ENCODE measurements at places on chromosomes 3 and 15. TPM values are rescaled to one million over a fixed set of nuclear protein-coding genes. Genes with fewer than 3 reads are reported as not detected.

The SHC4 gene
- 2.7 TPM for total RNA-seq

The MBD4 gene
- 22.3 TPM for total RNA-seq

The TEX55 gene
- not detected for total RNA-seq

The OXTR gene
- total RNA-seq = 2.2 TPM

The TNFSF10 gene
- total RNA-seq = 6.1 TPM

The TERC gene
- 0.86 TPM for total RNA-seq

The RPL14 gene
- 1,706 TPM for total RNA-seq

The PTH1R gene
- total RNA-seq = 5.2 TPM

The PTPN23 gene
- 40.4 TPM for total RNA-seq

The PLSCR5 gene
- not detected for total RNA-seq

The CCR5 gene
- total RNA-seq = not detected

The GOLGA6L24 gene
- not detected for total RNA-seq

The CDHR4 gene
- not detected for total RNA-seq

The TNFAIP8L3 gene
- 1.1 TPM for total RNA-seq

The AP3B2 gene
- 11.5 TPM for total RNA-seq

The CAND2 gene
- 3.8 TPM for total RNA-seq

DNA sequence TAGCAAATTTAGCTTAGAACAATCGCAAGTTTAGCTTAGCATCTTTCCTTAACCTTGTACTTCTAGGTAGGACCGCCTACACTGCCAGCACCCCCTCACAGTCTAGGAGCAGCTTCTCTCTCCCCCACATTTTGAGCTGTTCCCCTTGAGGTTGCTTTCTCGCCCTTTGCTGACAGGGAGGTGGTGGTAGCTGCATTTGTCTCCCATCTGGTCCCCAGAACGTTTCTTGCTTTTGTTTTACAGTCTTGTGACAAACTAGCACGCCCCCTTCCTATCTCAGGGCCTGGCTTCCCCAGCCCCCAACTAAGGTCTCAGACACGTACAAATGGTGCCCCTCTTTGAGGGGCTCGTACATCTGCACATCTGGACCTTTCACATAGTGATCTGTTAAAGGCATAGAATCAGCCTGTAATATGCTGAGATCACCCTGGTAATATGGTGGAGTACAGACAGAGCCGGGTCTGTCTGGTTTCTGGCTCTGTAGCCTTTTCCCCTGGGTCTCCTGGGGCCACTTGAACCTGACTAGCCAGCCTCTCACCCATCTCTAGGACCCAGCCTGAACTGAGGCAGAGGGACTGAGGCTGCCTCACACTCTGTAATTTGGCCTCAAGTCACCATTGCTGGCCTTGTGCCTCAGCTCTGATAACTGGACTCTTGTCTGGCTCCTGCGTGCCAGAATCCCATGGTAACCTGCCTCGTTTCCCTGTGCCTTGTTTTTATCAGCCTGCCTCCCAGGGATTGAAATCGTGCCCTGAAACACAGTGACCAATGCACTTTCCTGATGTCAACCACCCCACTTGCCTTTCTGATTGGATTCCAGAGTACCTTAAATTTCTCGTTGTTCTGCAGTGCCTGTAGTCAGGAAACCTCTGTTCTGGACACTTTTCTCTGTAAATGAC is 27.7 kb downstream of the CRTC3 start:
- DNase-seq = peak; percentile 86
- H3K27me3 ChIP-seq = no peaks in the 10 kb centered on the region
- H3K4me3 ChIP-seq = no peak overlapping the region

GRCh38 chr3:186184021-186184420 is 75.1 kb upstream of the ETV5 start:
- no peaks in the 10 kb centered on the region for H3K4me1 ChIP-seq
- no peak overlapping the region for H3K27ac ChIP-seq
- H3K4me3 ChIP-seq = no peak overlapping the region
- peaks cover 2% of the 10 kb centered on the region for H3K27me3 ChIP-seq
- no peak for DNase-seq

GRCh38 chr3:122100591-122101463 is 45.7 kb downstream of the CD86 start:
- H3K27ac ChIP-seq = no peak overlapping the region
- no peak overlapping the region for H3K4me3 ChIP-seq
- H3K36me3 ChIP-seq = no peaks in the 10 kb centered on the region
- no peak for DNase-seq
- H3K27me3 ChIP-seq = no peaks in the 10 kb centered on the region
- no peaks in the 10 kb centered on the region for H3K4me1 ChIP-seq

GRCh38 chr3:179743913-179744312 is 91.1 kb downstream of the USP13 start:
- no peaks in the 10 kb centered on the region for H3K4me1 ChIP-seq
- no peak for DNase-seq
- no peaks in the 10 kb centered on the region for H3K27me3 ChIP-seq
- no peak overlapping the region for H3K27ac ChIP-seq
- H3K36me3 ChIP-seq = peaks cover 8% of the 10 kb centered on the region

- no peaks in the 10 kb centered on the region for H3K4me1 ChIP-seq
- no peak for DNase-seq
- no peak overlapping the region for H3K27ac ChIP-seq
- no peaks in the 10 kb centered on the region for H3K36me3 ChIP-seq
- no peaks in the 10 kb centered on the region for H3K27me3 ChIP-seq
Measured at GRCh38 chr15:78139578-78139977, 8.3 kb upstream of the CIB2 start.

DNA sequence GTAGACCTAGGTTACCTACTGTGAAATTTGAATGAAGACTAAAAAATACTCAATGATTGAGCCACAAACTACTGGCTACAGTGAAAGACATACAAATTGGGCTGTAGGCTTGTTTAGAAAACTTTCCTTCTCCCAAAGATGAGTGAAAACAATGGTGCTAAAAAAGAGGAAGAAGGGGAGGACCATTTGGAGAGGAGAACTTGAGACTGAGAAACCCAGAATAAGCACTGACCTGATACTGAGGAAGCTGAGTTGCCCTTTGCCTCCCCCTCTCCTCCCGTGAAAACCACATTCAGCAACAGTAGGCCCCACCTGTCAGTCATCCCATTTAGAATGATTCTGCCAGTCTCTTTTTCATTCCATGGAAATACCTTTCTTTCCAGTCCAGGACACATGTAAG is 484.0 kb upstream of the TGFBR2 start:
- H3K36me3 ChIP-seq = no peaks in the 10 kb centered on the region
- H3K4me1 ChIP-seq = no peaks in the 10 kb centered on the region
- H3K27ac ChIP-seq = no peak overlapping the region
- no peak for DNase-seq

DNA sequence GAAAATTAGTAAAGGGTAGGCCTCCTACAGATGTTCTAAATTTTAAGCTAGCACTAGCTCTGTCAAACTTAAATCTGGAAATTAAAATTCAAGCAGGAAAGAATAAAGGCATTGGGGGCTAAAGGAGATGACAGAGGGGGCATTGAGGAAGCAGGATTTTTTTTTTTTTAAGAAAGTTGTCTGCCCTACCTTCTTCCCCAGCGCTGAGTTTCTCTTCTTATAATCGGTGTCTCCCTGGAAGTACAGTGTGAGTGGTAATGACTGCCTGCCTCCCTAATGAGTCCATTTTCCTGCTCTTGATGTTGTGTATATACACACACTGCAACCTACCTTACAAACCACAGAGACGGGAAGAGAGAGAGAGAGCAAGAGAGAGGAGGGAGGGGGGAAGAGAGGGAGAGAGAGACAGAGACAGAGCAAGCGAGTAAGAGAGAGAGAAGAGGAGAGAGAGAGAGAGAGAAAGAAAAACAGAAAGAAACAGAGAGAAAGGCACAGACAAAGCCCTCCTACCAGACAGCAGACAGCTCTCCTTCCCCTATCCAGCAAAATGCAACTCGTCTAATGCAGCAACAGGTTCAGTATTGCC is 47.0 kb downstream of the ZBTB20 start:
- no peaks in the 10 kb centered on the region for H3K4me1 ChIP-seq
- no peaks in the 10 kb centered on the region for H3K36me3 ChIP-seq
- peak overlapping the region; percentile 41 for H3K4me3 ChIP-seq
- DNase-seq = peak; percentile 87
- no peak overlapping the region for H3K27ac ChIP-seq

- no peak overlapping the region for H3K4me3 ChIP-seq
- no peaks in the 10 kb centered on the region for H3K36me3 ChIP-seq
- H3K4me1 ChIP-seq = no peaks in the 10 kb centered on the region
- no peak for DNase-seq
- peaks cover 2% of the 10 kb centered on the region for H3K27me3 ChIP-seq
Measured at GRCh38 chr15:67389975-67390374, 131.0 kb upstream of the C15orf61 start.

- peaks cover 16% of the 10 kb centered on the region for H3K4me1 ChIP-seq
- no peak overlapping the region for H3K27ac ChIP-seq
- no peak overlapping the region for H3K4me3 ChIP-seq
- no peaks in the 10 kb centered on the region for H3K36me3 ChIP-seq
Measured at GRCh38 chr3:141655801-141656200, 82.3 kb upstream of the RNF7 start.

DNA sequence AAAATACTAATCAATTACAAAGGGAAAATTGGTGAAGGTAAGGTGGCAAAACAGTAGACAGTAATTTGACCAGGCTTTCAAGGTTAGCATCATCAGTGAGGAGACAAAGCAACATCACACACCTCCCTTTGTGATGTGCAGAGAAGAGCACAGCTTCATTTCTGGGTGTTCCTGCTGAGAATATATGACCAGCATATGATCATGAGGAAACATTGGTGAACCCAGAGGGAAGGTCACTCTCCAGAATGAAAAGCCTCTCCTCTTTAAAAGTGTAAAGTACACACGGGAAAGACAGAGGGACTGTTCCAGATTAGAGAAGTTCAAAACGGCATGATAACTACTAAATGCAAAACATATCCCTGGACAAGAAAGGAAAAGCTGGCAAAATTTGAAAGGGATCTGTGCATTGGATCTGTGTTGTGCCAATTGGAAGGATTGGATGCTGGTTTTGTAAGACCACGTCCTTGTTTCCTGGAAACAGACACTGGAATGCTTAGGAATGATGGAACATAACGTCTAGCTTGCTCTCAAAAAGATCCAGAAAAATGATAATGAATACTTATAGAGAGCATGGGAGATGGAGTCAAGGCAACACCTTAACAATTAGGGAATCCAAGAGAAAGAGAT is 80.6 kb upstream of the MITF start:
- no peak for DNase-seq
- no peaks in the 10 kb centered on the region for H3K36me3 ChIP-seq
- no peak overlapping the region for H3K27ac ChIP-seq
- H3K27me3 ChIP-seq = peaks cover 3% of the 10 kb centered on the region

DNA sequence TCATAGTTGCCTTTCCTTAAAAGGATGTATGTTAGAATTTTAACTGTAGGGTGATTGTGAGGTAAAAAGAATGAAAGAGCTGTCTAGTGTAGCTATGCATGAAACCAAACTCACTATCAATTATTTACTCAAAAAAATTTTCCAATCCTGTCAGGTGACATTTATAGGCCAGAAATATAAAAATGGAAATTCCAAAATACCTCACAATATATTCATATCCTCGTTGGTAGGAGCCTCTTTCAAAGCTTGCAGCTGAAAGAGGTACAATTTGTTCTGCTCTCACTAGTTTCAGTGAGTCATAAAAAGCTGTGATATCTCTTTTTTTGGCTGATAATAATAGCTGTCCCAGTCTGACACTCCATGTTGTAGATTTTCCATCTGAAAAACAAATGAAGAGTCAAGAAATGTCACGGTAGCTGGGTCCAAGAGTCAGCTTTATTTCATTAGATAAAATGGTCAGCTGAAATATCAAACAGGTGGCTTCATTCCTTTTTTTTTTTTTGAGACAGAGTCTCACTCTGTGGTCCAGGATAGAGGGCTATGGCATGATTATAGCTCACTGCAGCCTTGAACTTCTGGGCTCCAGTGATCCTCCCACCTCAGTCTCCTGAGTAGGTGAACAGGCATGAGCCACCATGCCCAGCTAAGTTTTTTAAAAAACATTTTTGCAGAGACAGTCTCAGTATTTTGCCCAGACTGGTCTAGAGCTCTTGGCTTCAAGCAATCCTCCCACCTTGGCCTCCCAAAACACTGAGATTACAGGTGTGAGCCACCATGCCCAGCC is 50.8 kb upstream of the XRN1 start:
- H3K4me1 ChIP-seq = peaks cover 8% of the 10 kb centered on the region
- H3K27me3 ChIP-seq = no peaks in the 10 kb centered on the region
- H3K4me3 ChIP-seq = no peak overlapping the region
- peak; percentile 23 for DNase-seq

DNA sequence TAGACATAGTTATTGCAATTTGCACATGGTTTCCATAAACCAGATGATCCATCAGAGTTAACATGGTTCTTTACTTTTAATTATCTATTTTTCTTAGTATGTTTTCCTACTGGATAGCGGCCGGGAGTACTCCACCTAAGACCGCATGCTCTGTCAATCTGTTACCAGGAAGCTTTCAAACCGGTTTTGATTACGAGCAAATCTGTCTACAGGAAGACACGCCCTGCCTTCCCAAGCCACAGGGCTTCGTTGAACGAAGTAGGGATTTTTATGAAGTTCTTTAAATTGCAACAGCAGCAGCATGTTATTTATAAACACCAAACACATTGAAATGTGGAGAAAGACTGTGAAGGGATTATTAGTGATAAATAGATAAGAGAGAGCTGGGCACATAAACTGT is 283.3 kb upstream of the ROBO2 start:
- H3K27me3 ChIP-seq = no peaks in the 10 kb centered on the region
- H3K27ac ChIP-seq = no peak overlapping the region
- H3K4me3 ChIP-seq = no peak overlapping the region
- H3K36me3 ChIP-seq = no peaks in the 10 kb centered on the region
- no peak for DNase-seq
- H3K4me1 ChIP-seq = no peaks in the 10 kb centered on the region

DNA sequence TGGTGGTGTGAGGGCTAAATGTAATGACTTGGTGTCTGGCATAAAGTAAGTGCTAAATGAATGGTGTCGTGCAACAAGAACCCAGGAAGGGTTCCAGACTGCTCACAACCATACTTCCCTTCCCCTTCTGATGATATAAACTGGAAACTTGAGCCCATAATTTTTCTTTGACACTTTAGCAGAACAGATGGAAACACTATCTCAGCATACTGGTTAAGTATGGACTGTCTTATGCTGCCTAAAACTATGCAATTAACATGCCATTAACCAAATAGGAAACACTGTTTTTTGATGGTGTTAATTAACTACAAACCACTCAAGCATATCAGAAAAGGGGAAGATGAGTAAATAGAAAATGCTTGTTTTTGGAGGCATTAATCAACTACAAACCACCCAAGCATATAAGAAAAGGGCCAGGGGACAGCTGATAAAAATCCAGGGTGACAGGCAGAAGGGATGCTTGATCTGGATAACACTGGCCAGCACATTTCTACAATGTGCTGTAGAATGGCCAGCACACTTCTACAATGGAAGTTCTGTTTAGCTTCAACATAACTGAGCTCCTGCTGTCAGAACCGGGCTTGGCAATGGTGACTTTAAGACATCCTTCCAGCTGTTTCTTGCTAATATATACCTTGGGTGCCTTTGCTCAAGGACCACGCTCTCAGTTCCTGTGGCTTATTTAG is 85.5 kb upstream of the FAM3D start:
- H3K4me3 ChIP-seq = no peak overlapping the region
- no peaks in the 10 kb centered on the region for H3K4me1 ChIP-seq

All from astrocyte (in vitro differentiated cells and primary cell).